ENCODE measurements at places on chromosomes 6 and 20.

GRCh38 chr20:4247261-4247660 lies 231.9 kb upstream of the RNF24 start:
- no peak for DNase-seq

- DNase-seq, result no peak
Measured at GRCh38 chr6:10235344-10235743, 179.5 kb downstream of the TFAP2A start.

DNA sequence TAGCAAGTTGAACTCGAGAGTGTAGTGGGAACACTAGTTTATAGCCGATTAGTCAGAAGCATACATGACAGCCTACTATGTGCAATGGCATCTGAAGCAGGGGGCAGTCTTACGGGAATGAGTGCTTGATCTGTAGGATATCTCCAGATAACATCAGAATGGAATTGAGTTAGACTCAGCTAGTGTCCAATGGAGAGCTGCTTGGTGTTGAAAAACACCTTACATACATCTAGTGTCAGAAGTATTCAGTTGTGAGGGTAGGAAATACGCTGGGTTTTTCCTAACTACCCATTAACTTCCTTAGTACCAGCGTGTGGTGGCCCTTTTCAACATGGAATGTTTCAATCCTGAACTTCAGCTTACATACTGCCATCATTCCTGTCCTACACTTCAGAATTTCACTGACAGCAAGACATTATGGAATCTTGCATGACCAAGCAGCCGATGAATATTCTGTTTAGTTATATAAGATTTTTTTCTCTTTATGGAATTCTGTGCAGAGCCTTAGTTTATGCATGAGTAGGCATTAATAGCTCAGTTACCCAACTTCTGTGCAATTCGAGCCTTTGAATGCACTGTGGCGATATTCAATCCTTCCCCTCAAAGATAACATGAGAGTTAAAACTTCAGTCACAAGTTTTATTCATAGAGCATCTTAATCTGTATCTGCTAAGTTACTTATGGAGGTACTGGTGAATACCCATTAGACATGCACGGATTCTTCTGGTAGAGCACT lies 218.6 kb upstream of the MOCS1 start:
- no peak for DNase-seq

- no peak for DNase-seq
Measured at GRCh38 chr6:161237176-161237575, 36.7 kb downstream of the AGPAT4 start.

DNA sequence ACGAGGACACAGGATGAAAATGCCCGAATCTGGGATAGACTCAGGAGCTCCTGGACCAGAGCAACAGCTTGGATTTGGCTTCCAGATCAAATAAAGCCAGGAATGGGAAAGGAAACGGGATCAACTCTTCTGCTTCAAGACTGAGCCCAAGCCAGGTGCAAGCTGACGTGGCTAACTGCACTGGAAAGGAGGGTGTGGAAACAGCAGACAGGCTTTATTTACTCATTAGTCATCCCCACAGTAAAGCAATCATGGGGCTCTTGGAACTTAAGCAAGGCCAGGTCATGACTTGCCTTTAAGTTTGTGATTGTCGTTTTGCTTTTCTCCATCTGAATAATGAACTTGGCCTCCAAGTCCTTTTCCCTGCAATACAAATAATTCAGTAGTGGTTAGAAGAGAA lies 45.2 kb downstream of the KIF16B start:
- DNase-seq, result no peak
